ENCODE measurements at places on chromosomes 5 and 9.

- DNase-seq: no peak
These were observed 41.1 kb downstream of the FAM174A start for GRCh38 chr5:100576217-100576751.

- DNase-seq: no peak
These were observed 4.1 kb upstream of the CARD9 start for GRCh38 chr9:136377341-136378169.

GRCh38 chr9:105554042-105554441, 3.9 kb upstream of the FKTN start:
- DNase-seq: no peak

GRCh38 chr5:114437936-114438335, 76.1 kb downstream of the KCNN2 start:
- no peak for DNase-seq

- DNase-seq: no peak
These were observed 94.2 kb upstream of the TARS1 start for GRCh38 chr5:33346534-33346933.

DNA sequence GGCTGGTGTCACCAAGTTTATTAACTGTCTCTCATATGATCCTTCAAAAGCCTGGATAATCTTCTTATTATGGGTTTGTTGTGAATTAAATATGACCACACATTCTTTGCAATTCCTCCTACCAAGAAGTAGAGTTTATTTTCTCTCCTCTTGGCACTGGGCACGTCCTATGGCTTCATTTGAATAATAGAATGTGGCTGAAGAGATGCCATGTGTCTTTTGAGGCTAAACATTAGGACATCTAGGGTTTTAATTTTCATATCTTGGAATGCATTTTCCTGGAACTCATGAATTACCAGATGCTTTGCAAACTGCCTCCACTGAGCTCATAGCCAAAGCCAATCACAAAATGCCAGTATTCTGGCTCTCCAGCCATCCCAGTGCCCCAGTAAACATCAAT, 19.9 kb upstream of the SCGB3A2 start:
- no peak for DNase-seq

DNA sequence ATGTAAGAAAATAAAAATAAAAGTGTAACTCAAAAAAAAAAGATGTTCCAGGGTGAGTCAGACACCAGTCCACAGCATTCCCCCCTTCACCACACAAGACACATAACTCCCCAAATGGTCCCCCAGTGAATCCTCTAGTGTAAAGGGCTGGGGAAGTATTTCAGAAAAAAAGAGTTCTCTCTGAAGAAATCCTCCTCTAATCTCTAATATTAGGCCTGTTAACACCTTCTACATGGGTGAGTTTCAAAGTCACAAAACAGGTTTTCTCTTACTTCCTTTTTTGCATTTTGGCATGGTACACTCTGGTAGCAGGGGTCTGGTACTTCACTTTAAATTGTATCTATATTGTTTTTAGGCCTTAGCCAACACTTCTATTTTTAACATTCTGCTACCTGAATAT, 28.2 kb downstream of the RNF145 start:
- DNase-seq: no peak

GRCh38 chr9:21110708-21111576, 30.7 kb downstream of the IFNW1 start:
- DNase-seq: no peak

DNA sequence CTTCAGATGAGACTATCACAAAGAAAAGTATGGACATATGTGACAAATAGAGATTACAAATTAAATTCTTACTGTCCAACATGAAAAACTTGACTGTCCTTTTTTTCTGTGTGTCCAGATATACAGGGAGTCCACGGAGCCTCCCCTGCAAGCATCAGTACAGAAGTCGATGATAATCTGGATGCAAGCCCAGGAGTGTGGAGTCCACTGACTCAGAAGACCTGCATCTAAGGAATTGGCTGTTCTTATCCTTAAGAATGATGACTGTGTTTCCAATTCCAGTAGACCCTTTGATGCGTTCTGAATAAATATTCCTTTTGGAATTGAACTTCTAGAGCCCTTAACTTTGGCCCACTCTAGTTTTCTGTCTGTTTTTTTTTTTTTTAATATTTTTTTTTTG, 56.7 kb upstream of the TAF11L2 start:
- no peak for DNase-seq

- no peak for DNase-seq
These were observed 53.2 kb upstream of the NCS1 start for GRCh38 chr9:130118841-130119518.

DNA sequence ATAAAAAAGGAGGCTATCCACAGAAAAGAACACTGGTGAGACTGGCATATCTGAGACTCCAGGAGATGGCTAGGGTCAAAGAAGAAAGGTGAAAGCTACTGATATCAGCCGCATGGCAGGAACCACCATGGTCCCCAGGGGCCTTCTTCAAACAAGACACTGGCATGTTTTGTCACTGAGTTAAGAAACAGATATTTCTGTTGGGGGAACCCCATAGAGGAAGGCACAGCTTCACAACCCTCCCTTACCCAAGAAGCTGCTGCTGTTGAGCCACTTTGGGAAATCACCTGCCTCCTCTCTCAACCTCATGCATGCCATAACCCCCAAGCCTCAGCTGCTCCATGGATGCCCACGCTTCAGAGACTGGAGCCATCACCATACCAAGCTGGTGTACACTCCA, 13.3 kb upstream of the BTNL3 start:
- DNase-seq: no peak

- no peak for DNase-seq
These were observed 59.5 kb upstream of the TMEM215 start for GRCh38 chr9:32723789-32724325.

GRCh38 chr5:10065428-10066000, 184.2 kb downstream of the ATPSCKMT start:
- no peak for DNase-seq

DNA sequence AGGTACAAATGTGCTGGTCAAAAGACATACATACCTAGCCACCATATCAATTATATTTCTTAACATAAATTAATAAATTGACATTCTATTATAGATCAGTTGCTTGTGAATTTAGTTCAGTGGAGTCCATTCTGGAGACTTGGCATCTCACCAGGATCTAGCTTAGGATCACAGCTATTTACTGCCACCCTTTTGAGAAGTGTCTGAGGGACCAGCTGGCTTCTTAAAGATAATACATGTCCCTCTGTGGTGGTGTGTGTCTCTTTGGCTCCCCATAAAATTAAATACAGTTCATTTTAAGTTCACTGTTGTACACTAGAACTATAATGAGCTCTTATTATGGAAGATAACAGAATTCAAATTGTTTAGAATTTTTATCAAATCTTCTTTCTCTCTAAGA, 290.7 kb downstream of the PRELID2 start:
- DNase-seq: no peak

- no peak for DNase-seq
These were observed 199.0 kb upstream of the MVB12B start for GRCh38 chr9:126127591-126127990.

- DNase-seq: no peak
These were observed 168.4 kb downstream of the RASEF start for GRCh38 chr9:82894548-82894947.

DNA sequence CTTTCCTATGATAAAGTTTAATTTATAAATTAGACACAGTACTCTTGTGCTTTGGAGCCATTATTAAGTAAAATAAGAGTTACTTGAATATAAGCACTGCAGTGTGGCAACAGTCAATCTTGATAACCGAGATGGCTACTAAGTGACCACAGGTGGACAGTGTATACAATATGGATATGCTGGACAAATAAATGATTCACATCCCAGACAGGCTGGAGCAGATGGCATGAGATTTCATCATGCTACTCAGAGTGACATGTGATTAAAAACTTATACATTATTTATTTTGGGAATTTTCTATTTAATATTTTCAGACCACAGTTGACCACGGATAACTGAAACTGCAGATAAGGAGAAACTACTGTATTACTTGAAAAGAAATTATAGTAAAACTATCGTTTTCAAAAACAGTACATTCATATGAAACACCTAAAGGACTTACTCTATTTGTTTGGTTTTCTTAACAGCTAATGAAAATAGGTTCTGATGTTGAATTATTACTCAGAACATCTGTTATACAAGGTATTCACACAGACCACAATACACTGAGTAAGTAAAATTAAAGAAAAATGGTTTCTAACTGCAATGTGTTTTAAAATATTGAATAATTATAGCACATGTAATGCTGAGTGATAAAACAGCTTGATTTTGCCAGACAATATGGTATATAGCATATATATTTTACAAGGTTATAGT, 16.0 kb downstream of the LYRM7 start:
- no peak for DNase-seq

DNA sequence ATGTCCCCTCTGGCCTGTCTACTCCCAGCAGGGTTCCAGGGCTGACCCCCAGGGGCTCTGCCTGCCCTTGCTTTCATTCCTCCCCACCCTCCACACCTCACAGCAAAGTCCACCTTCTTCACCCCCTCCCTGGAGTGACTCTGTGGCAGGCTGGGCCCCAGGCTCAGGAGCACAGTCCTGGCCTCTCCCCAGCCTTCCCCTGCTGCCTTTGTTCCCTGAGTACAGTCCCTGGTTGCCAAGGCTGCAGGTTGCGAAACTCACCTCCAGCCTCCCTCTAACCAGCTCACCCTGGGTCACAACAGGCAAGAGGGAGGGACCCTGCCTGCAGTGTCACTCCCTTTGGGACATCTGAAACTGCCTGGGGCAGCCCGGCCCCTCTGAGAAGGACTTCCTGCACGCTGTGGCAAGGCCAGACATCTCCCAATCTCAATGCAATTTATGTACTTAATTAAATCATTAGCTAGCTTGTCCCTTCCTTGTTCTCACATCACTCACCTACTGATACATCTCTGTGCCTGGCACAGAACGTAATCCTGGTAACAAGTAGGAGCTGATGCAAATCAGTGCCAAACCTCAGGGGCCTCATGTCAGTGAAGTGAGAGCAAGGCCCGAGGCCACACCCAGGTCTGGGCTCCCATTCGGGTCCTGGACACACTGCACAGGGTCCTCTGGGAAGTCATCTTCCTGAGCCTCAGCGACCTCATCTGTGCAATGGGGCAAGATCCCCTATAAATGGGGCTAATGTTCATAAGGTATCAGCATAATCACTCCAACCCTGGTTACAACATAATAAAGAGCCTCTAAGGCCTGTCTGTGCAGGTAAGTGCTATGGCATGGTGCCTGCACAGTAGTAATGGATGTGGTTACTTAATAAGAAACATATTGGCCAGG, 27.3 kb upstream of the TRIM14 start:
- no peak for DNase-seq

DNA sequence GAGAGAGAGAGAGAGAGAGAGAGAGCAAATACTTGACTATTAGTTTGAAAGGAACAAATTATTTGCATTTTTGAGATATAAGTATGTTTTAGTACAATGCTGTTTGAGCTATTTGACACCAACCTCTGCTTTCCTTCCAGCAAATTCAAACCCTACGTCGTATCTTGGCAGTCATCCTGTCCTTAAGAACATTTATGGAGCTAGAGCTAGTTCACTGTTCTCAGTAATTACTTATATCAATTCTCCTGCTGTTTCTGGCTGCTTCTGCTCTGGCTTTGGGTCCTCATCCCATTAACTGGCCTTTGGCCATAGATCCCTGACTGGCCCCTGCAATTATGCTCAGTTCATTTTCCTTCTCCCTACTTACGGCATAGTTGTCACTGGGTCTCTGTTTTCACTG, 19.9 kb upstream of the ERAP2 start:
- DNase-seq: no peak

DNA sequence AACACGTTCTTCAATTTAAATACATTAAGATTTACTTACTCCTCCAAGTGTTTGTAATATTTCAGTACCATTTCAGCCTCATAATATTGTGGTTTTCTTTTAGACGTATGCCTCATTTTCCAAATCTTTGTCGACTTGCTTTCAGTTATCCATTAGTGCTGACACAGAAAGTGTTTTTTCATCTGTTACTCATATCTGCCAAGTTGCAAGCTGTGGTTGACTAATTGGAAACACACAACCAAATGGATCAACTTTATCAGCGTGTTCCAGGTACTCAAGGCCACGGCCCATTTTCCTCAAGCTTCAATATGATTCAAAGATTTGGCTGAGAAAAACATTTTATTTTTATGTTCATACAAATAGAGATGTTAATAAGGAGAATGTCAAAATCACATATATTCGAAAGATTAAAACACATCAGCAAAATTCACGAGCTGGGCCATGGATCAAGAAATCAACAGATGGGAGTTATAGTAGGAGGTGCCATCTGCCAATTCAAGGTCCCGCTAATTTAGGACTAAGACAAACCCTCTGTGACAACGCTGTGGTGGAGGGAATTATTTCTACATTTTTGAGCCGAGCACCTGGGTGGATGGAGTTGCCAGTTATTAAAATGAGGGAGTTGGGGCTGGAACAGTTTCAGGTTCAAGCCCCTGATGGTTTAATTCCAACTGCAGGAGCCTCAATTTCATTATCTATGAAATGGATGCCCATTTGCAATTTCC, 27.2 kb upstream of the CCNJL start:
- no peak for DNase-seq

DNA sequence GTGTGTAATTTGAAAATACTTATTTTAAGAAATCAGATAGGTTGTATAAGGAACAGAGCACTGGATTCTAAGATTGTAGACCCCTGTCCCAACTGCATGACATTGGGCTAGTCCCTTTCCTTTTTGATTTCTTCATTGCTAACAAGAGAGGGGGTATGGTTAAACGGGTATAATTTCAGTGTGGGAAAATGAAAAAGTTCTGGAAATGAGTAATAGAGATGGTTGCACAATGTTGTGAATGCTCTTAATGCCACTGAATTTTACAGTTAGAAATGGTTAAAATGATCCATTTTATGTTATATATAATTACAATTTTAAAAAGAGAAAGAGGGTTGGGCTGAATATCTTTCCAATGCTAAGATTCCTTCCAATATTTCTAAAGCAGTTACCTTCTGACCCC, 103.3 kb upstream of the LHFPL2 start:
- DNase-seq: no peak

DNA sequence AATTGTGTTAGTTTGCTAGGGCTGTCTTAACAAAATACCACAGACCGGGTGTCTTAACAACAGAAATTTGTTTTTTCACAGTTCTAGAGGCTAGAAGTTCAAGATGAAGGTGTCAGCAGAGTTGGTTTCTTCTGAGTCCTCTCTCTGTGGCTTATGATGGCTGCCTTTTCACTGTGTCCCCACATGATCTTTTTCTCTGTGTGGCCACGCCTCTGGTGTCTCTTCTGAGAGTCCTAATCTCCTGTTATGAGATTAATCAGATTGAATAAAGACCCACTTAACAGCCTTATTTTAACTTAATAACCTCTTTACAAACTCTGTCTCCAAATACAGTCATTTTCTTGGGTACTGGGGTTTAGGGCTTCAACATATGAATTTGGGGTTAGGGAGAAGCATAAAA, 561.1 kb downstream of the NR2F1-AS1 start:
- DNase-seq: no peak

- DNase-seq: peak; percentile 69
These were observed 9.3 kb upstream of the EDIL3 start for GRCh38 chr5:84393969-84394368.

GRCh38 chr5:73380041-73380440, 68.5 kb downstream of the FOXD1 start:
- DNase-seq: no peak

DNA sequence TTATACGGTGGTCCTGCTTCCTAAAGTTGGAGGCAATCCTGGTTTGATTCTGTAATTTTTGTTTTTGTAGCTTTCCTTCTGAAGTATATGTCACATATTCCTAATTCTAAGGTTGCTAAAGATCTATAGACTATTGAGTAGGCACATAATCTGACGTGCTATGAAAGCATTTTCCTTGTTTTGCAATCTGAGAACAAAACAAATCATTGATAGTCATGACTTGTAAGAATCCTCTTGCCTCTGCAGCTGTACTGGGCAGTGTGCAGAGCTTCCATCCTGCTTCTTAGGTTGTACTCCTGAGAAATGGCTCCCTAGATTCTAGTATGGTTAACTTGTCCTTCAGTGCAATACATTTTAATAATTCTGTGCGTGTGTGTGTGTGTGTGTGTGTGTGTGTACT, 35.4 kb downstream of the SEMA6A start:
- DNase-seq: no peak

All from RWPE2 (cell line).